ENCODE measurements at places on chromosomes 1 and 21.

DNA sequence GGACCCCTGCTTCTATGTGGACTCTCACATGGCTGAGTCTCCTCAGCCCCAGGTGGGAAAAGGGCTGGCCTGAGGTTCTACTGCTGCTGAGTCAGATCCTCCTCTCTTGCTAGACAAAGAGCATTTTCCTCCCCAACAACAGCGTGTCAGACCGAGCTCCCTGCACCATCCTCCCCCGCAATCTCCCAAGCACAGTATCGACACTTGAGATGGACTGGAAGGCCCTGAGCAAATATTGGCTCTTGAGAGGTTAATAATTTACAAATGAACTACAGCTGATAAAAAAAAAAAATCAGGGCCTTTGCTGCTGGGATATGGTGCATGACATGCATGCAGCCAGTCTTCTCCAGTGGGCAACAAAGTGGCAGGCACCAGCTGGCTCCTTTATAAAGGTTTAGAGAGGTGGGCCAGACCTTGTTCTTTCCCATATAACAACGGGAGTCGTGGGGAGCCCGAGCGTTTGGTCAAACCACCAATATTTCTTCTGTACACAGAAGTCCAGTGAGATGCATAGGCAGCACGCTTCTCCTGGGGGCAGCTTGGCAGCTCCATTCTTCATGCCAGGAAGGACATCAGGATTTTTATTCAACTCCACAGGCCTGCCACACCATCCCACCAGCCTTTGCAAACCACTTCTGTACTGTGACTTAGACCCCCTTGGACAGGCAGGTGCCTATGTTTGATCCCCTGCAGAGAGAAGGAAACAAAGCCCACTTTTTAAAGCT lies 55.4 kb upstream of the CAMK1G start:
- no peak for DNase-seq

- DNase-seq = no peak
Observed at GRCh38 chr1:225768662-225769426, 8.8 kb upstream of the SRP9 start.

DNA sequence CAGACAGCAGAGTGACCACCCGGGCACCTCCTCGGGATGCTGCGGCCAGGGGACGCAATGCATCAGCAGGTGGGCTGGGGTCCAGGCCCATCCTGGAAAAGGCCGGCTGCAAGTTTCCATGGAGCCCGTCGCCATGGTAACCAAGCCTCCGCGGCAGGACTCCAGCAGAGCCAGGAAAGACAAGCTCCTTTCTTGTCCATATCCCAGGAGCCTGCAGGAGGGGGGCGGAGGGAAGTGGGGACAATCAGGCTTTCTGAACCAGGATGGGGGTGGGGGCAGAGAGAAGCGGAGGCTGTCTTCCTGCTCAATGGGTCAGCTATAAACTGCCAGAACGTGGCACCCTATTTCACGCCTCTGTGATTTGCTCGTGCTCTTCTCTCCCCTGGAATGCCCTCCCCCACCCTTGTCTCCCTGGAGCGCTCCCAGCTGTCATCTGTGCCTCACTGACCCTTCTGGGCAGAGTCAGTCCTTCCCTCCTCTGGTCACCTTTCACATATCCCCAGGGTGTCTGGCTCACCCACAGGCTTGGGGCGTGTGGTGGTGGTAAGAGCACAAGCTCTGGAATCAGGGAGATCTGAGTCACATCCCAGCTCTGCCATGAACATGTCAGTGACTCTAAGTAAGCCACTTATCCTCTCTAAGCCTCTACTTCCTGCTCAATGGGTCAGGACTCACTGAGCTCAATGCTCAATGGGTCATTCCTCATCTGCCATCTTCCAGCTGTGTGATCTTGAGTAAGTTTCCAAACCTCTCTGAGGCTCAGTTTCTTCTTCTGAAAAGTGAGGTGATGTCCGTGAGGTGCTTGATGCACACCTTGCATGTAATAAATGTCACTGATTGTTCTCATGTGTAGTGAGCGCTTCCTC lies 58.9 kb upstream of the LAPTM5 start:
- peak; percentile 91 for DNase-seq

GRCh38 chr1:228076796-228077430 lies 5.6 kb upstream of the ARF1 start:
- DNase-seq = no peak

- no peak for DNase-seq
Observed at GRCh38 chr1:15038232-15039016, 115.1 kb upstream of the TMEM51 start.

GRCh38 chr1:214451596-214451995 lies 99.8 kb downstream of the PTPN14 start:
- DNase-seq = no peak

GRCh38 chr1:9872430-9873165 lies 37.5 kb downstream of the CTNNBIP1 start:
- DNase-seq = peak; percentile 57

- no peak for DNase-seq
Observed at GRCh38 chr1:225476100-225476511, 48.3 kb upstream of the LBR start.

- DNase-seq = peak; percentile 68
Observed at GRCh38 chr1:205247130-205247921, 19.6 kb downstream of the TMCC2 start.

DNA sequence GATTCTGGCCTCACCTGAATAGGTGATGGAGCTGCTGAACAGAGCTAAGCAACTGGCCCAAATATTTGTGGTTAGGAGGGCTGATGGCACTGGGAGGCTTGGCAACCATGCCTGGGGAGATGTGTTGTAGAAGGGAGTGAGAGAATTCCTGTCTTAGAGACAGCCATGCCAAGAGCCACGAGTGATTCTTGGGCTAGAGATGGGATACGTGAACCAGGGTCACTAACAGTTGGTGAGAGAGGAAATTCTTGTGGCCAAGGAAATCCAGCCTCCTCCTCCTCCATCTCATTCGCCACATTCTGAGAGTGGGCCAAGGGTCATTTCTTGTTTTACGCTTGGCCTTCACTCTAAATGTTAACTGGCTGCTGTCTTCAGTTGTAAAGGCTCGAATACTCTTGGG lies 46.3 kb downstream of the NGF start:
- DNase-seq = no peak

- peak; percentile 52 for DNase-seq
Observed at GRCh38 chr21:36630485-36631206, 68.3 kb upstream of the SIM2 start.

- DNase-seq = no peak
Observed at GRCh38 chr1:119139857-119140176, 636 bp downstream of the WARS2 start.

- no peak for DNase-seq
Observed at GRCh38 chr1:110134050-110134595, 16.2 kb upstream of the SLC6A17 start.

DNA sequence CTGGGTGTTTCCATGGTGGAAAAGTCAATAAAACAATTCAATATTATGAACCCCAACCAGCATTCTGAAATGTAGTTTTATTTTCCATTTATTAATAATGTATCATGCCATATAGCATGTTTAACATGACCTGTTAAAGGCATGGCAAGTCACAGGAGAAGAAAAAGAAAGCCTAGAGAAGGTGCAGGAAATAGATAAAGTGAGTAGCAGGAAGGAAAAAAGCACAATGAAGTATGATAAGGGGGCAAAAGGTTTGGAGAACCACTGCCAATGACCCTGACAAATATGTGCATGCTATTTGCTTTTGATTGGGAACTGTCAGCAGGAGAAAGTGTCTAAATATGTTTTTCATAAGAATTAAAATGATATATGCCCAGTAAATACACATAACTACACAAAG lies 85.6 kb downstream of the HMCN1 start:
- no peak for DNase-seq

DNA sequence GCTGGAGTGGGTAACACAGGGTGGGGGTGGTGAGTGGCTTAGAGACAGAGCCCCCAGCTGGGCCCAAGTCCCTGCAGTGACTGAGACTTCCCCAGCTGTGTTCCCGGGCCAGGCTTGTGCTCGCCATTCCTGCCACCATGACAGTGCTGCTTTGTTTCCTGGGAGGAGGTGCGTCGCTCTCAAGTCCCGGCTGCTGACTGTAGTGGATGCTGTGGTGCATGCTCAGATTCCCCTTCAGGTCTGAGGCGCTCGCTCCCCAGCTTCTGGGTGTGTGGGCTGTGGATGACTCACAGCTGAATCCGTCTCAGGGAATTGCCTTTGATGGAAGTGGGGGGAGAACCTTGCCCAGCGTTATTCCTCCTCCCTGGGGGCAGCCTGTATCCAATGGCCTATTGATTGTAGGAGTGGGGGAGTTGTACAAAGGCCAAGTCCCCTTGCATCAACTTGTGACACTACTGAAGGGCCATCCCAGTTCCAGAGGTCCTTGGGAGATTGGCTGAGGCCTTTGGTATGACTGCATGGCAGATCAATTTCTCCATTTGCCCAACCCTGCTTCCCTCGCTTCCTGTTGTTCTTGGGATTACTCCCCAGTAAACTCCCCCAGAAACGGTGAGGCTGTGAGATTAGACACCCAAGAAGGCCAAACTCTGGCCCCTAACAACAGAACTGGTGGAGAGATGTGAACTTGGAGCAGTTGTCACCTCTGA lies 17.8 kb upstream of the POU3F1 start:
- DNase-seq = no peak
